ENCODE measurements at places on chromosomes 4 and X. TPM values are rescaled to one million over a fixed set of nuclear protein-coding genes. Genes with fewer than 3 reads are reported as not detected.

RP2 gene
- 29.1 TPM for total RNA-seq

GRPR gene
- not detected for total RNA-seq

ABCD1 gene
- total RNA-seq, result 20.9 TPM

MORC4 gene
- total RNA-seq, result 16.3 TPM

P2RY8 gene
- 0.23 TPM for total RNA-seq

GYPB gene
- total RNA-seq, result not detected

CLIC2 gene
- 4.0 TPM for total RNA-seq

CXorf66 gene
- not detected for total RNA-seq

MAMLD1 gene
- 3.6 TPM for total RNA-seq

CDKL5 gene
- 3.9 TPM for total RNA-seq

CT83 gene
- not detected for total RNA-seq

SPIN2B gene
- total RNA-seq, result 12.2 TPM

ARMCX4 gene
- 5.8 TPM for total RNA-seq

CEP135 gene
- total RNA-seq, result 9.2 TPM

PPEF2 gene
- not detected for total RNA-seq

PROM1 gene
- total RNA-seq, result 5.4 TPM

BBS12 gene
- total RNA-seq, result 2.5 TPM

RHOXF2 gene
- not detected for total RNA-seq

PRDX4 gene
- total RNA-seq, result 210 TPM

TCEAL7 gene
- 16.2 TPM for total RNA-seq

AKAP14 gene
- total RNA-seq, result not detected

EXOSC9 gene
- total RNA-seq, result 32.0 TPM

CYBB gene
- not detected for total RNA-seq

PPP2R2C gene
- total RNA-seq, result 0.24 TPM

CYTL1 gene
- 154 TPM for total RNA-seq

CHRDL1 gene
- total RNA-seq, result 4.0 TPM

SPACA5 gene
- not detected for total RNA-seq

SUPT20HL2 gene
- not detected for total RNA-seq

ALB gene
- not detected for total RNA-seq

FMR1 gene
- total RNA-seq, result 18.1 TPM

NHSL2 gene
- 36.9 TPM for total RNA-seq
